ENCODE measurements at places on chromosomes 3 and 15.

- no peak for DNase-seq
Measured at GRCh38 chr3:116367761-116368395, 77.4 kb downstream of the LSAMP start.

- no peak for DNase-seq
Measured at GRCh38 chr15:99504823-99505551, 60.8 kb upstream of the MEF2A start.

DNA sequence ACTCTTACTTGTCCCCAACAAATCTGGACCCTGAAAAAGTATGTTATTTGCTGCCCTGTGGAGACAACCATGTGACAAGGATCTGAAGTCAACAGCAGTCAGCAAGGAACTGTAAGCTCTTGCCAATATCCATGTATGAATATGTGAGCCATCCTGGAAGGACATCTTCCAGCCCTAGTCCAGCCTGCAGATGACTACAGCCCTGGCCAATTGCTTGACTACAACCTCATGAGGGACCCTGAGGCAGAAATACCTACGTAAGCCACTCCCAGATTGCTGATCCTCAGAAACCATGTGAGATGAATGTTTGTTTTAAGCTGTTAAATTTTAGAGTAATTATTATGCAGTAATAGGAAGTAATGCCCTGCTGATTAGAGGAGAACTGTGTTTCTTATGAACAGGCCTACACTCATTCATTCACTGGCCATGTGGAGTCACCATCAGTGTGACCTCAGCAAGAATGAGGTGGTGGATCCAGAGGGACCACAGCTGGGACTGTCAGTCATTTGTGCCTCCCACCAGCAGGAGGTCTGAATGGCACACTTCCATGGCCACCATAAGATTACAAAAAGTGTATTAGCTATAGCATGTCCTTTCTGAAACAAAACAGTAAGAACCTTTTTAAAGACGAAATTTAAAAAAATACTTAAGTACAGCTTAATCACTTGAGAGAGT lies 92.6 kb downstream of the TFDP2 start:
- DNase-seq, result no peak

DNA sequence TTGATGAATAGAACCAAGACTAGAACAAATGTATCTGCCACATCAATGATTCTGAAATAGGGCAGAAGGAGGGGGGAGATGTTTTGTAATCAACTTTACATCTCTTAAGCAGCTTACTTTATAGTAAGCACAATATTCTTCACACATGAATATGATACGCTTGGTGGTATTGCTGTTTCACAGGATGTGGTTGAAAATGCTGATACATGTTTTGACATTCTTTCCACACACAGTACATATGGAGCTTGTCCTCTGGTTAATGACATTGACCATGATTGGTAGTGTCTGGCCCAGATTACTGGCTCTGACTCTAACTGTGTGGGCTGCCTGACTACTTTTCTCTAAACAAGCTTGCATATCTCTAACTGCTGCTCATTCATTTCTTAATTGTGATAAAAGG lies 168.9 kb downstream of the KLHL25 start:
- no peak for DNase-seq

DNA sequence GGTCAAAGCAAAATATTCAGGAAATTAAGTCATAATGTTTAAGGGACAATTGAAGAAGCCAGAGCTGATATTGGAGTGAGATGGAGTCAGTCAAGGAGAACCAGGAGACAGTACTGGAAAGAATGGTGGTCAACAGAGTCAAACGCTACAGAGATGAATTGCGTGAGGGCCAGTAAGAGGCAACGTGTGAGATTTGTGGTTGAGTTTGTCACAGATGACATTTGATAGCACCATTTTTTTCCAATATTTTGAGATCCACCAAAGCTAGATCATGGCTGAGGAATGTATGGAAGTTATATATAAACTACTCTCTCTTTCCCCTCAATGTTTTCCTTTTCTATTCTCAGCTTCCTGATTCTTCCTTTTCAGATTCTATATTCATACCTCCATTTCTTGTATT lies 375.1 kb upstream of the ROBO2 start:
- DNase-seq, result no peak

GRCh38 chr3:95172164-95172943 lies 1109.5 kb downstream of the NSUN3 start:
- no peak for DNase-seq

DNA sequence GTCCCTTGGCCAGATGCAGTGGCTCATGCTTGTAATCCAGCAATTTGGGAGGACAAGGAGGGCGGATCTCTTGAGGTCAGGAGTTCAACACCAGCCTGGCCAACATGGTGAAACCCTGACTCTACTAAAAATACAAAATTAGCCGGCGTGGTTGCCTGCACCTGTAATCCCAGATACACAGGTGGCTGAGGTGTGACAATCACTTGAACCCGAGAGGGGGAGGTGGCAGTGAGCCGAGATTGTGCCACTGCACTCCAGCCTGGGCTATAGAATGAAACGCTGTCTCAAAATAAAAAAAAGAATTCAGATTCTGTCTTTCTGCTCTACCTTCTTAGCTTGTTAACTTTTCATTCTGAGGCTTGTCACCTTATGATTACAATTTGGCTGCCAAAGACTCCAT lies 22.1 kb downstream of the MYO5A start:
- no peak for DNase-seq

DNA sequence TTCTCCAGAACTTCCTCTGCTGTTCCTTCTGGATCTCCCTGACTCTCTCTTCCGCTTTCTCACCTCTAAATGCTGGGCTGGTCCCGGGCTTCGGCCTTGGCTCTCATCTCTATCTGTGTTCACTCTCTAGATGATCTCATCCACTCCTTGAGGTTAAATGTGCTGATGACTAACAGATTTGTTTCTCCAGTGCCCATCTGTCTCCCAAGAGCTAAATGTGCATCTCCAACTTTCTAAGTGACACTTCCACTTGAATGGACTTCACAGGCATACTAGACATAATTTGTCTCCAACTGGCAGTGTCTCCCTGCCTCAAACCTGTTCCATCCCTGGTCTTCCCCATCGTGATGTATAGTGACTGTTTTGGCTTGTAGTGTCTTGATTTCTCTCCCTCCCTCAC lies 95.3 kb downstream of the ITPR1 start:
- DNase-seq, result peak; percentile 54

DNA sequence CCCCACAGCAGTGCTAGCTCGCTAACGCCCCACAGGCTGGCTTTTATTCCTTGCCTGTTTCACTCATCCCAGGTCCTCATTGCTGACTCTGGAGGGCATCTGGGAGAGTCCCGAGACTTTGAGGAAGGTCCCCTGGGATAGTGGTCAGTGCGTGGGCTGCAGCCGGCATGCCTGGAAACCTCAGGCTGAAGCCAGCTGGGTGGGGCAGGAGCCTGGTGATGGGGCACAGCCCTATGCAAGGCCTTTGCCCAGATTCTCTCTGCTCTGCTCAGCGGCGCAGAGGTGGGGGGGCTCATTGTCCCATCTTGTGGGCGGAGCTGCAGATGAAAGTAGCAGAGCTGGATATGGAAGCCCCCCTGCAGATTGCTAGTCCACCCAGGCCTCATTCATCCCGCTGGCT lies 55.7 kb upstream of the SMAD6 start:
- DNase-seq, result no peak

DNA sequence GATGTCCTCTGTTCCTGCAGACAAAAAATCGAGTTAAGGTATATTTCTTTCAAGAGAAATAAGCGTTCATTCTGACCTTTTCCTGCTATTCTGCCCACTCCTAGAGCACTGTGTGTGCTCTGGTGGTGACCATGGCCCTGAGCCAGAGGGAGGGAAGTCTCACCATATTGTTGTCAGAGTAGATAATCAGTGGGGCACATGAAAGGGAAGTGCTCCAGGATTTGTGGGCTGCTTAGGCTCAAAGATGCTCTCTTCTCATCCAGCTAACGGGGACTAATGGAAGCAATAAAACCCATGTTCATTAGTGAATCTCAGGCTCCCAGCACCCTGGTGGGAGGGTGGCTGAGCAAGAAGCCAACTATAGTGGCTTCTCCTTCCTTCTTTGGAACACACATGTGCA lies 70.7 kb upstream of the EOMES start:
- no peak for DNase-seq

DNA sequence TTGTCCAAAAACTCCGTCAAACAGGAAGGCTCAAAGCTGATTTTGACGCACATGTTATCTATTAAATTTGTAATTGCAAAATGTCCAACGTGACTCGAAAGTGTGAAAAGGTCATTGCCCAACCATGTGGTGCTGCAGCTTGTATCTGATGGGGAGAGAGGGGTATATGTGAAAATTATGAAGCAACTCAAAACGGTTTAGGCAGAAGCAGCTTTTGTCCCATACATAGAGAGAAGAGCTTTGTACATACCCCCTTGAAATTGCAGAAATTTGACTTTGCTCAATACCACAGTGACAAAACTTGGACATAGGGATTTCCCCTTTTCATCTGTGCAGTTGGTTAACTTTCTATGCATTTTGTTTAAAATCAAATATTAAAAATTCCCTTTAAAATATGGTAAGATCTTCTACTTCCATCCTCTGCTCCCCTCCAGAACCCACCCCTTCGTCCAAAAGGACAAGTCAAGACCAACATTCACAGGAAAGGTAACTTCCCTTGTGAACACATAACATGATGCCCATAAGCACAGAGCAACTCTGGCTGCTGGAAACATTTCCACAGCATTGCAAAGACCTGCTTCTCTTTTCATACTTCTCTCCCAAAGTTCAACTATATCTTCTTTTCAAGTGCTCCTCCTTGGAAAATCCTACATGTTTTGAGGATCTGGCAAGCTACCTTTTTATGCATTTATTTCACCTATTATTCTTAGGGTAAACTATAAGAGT lies 253.7 kb upstream of the THBS1 start:
- DNase-seq, result no peak

- no peak for DNase-seq
Measured at GRCh38 chr3:65534805-65535204, 503.9 kb downstream of the MAGI1 start.

DNA sequence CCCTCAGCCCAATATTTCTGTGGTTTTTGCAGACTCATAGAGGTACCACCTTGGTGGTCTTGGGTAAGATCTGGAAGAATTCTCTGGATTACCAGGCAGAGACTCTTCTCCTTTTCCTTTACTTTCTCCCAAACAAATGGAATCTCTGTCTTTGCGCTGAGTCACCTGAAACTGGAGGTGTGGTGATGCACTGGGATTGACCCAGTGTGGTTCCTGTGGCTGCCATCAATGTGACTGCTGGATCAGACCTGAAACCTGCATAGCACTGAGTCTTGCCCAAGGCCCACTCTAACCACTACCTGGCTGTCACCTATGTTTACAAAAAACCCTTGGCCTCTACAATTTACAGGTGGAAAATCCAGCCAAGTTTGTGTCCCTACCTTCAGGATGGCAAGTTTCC lies 295.3 kb downstream of the RBMS3 start:
- DNase-seq, result no peak

DNA sequence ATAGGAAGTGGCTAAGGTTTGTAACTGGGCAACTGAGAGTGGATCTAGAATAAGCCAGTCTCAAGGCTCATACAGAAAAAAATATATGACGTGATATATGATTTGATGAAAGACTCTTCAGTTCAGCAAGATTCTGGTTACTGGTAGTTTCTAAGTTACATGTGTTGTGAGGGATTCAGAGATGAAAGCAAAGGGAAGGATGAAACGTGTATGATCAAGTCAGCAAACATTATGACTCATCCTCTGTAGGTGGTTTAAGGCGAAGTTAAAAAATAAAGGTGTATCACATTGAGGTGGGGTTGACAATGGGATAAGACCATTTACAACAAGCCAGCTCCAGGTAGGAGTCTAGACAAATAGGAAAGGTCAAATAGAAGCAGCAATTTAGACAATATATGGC lies 16.2 kb downstream of the TERC start:
- no peak for DNase-seq

DNA sequence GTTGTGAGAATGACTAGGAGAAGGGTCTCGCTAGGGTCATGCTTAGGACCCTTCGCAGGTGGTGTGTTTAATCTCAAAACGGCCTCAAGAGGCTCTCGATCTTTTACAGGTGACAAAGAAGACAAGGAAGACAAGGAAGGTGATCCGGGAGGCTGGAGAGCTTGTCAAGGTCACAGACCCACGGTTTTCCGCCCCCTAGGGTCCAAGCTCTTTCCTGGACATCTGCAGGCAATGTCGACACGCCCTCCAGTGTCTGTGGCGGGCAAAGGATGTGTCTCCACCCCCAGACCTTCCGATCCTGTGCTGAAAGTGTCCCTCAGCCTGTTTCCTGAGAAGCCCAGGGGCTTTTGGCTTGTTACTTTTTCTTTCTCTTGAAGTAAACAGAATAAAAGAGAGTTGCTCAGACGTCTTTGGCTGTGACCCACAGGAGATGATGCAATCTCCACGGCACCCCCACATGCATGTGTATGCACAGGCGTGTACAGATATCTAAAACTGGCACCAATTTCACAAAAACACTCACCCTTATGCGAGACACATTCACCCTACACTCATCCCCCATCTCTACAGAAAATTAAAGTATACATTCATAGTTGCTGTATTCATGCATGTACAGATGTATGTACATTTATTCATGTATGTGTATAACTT lies 108.8 kb downstream of the KLF13 start:
- DNase-seq, result no peak

- no peak for DNase-seq
Measured at GRCh38 chr3:195146131-195146530, 124.8 kb downstream of the XXYLT1 start.

DNA sequence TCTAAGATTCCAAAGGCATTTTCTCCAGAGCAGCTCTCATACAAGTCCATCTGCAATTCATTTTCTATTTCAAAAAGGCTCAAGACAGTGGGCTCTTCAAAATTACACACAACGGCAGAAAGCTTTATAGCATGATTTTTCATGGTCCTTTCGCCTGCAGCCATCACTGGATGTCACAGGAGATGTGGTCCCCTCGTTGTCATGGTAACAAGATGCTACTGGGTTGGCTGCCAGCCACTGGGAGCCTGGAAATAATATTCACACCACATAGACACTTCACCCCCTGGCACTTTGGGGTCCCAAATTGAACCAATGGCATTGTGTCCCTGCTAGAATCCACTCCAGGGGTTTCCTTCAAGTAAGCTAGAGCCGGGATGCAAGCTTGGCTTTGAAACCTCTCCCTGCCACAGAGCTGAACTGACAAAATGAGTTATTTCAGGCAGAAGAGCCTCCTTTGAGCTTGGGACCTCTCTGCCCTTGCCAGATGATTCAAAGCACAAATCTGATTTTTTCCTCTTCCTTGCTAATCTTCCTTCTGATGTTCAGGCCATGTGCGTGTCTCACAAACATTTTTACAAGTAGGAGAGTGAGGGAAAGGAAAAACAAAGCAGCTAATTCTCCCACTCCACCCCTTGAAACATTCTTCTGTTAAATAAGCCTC lies 512.6 kb upstream of the ADAMTS9 start:
- DNase-seq, result no peak

DNA sequence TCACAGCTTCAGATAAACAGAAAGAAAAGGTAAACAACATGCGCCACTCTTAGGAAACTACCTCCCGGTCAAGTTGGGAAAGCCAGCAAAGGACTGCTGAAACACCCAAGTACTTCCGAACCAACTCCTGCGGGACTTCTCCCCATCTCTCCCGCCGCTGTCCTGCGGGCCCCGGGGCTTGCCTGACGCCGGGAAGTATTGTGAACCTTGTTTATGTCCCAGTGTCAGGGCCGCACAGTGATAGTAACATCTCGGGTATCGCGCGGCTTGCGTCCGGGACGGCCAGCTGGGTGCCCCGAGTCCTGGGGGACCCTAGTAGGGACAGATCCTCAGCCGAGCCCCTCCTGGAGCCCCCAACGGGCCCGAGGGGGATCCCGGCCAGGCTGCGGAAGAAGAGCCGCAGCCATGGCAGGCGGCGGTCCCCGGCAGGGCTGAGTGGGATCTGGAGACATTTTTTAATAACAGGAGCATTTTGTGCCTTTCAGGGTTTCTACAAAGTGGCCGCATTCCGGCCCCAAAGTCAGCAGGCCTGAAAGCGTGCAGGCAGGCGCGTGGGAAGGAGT lies 756 bp downstream of the CLPX start:
- peak; percentile 25 for DNase-seq

GRCh38 chr3:9149566-9149965 lies 99.9 kb downstream of the SRGAP3 start:
- DNase-seq, result no peak

All from H54 (cell line).